Subcutaneous adipose tissue (tissue), 4 donors: ENCODE measurements at places on chromosomes 7 and 10. TPM values are rescaled to one million over a fixed set of nuclear protein-coding genes. Genes with fewer than 3 reads are reported as not detected.

The CFAP58 gene
- 0.16 TPM for total RNA-seq

The SNX10 gene
- total RNA-seq: 150 TPM

The PAPOLB gene
- 0.22 TPM for total RNA-seq

The WEE2 gene
- not detected for total RNA-seq

The PTF1A gene
- not detected for total RNA-seq

The CLIP2 gene
- 3.8 TPM for total RNA-seq
